ENCODE measurements at places on chromosomes 16 and 17.

- DNase-seq = no peak
These were observed 19.1 kb downstream of the CDIP1 start for GRCh38 chr16:4519274-4520058.

DNA sequence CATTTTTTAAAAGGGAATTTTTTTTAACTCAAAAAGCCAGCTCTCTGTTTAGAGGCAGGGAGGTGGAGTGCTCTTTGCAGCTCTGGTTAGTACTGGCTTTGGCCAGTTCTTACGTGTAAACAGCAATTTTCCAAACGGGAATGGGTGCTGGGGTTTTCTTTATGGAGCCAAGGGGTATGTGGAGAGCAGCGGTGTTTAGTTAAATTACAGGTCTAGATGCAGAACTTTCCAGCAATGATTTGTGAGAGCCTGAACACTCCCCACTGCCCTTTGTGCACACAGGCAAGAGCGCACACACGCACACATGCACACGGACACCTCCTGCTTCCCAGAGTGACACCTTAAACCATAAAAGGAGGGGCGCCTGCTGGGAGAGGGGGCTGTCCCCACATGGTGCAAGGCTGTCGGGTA, 140.2 kb downstream of the MSI2 start:
- DNase-seq = no peak

GRCh38 chr17:27076814-27077213, 217.1 kb upstream of the WSB1 start:
- no peak for DNase-seq

- DNase-seq = no peak
These were observed 27.9 kb upstream of the BCAR1 start for GRCh38 chr16:75279305-75279704.

- no peak for DNase-seq
These were observed 85.0 kb downstream of the CHD9NB start for GRCh38 chr16:52967744-52968143.

- peak; percentile 26 for DNase-seq
These were observed 550 bp downstream of the EIF4A3 start for GRCh38 chr17:80146121-80147034.

DNA sequence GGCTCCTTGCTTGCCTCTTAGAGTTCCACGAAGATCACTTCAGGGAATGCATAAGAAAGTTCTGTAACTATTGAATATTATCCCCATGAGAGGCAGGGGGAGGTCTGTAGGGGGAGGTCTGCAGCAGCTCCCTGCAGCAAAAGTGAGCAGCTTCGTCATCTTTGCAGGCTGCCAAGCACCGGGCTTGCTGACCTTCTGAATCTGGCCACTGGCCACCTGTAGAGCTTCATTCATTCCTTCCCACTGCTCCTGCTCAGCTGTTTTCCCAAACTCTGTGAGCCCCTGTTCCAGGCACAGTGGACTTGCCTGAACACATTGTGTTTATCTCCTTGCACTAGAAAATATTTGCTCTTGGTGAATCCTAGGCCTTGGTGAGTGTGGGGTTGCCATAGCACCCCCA, 443.3 kb downstream of the HAPSTR1 start:
- DNase-seq = no peak

GRCh38 chr16:63361032-63361624, 1324.9 kb upstream of the CDH8 start:
- DNase-seq = no peak

DNA sequence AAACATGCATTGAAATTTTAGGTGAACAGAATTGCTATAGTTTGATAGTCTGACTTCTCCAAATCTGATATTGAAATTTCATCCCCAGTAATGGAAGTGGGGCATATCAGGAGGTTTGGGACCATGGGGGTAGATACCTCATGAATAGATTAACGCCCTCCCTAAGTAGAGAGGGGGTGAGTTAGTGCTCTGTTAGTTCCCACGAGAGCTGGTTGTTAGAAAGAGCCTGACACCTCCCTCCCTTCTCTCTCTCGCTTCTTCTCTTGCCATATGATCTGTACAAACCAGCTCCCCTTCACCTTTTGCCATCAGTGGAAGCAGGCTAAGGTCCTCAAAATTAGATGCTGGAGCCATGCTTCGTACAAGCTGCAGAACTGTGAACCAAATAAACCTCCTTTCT, 78.8 kb downstream of the BRIP1 start:
- no peak for DNase-seq

- no peak for DNase-seq
These were observed 67.6 kb downstream of the CDH13 start for GRCh38 chr16:82694239-82694874.

- DNase-seq = no peak
These were observed 14.2 kb downstream of the ANKFY1 start for GRCh38 chr17:4249452-4250029.

GRCh38 chr17:12842936-12843335, 53.6 kb downstream of the ARHGAP44 start:
- DNase-seq = no peak

GRCh38 chr17:82246365-82247181, 17.7 kb downstream of the SLC16A3 start:
- DNase-seq = no peak

DNA sequence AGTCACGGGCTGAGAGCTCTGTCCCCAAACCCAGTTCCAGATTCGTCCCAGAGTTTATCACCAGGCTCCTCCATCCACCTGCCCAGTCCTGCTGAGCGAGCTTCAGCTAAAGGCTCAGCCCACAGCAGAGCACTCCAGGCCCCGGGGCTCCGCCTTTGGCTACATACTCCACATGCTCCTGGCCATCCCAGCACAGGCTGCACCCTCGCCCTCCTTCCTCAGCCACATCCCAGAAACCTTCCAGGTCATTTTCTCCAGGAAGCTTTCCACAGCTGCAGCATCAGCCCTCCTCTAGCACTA, 4.7 kb upstream of the CD2BP2 start:
- no peak for DNase-seq

DNA sequence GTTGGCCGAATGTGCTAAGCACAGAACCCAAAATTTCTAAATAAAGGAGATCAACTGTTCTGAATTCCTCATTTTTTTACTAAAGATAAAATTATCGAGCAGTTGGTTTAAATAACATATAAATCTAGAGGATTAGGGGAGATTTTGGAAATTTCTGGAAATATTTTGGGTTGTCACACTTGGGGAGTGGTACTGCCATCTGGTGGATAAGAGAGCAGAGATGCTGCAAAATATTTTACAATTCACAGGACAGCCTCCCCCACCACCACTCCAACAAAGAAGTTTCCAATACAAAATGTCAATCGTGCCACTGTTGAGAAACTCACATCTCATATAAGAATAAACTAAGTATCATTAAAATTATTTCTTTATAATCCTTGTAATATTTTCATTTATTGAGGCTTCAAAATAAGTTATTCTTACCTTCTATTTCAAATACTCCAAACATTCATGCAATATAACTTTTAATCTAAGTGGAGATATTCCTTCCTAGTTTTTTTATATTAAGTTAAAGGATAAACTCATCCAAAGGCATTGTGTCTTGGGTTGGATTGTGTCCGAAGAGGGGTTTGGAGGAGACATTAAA, 17.0 kb upstream of the ABCA8 start:
- no peak for DNase-seq
